ENCODE measurements at places on chromosomes 5 and 9.

DNA sequence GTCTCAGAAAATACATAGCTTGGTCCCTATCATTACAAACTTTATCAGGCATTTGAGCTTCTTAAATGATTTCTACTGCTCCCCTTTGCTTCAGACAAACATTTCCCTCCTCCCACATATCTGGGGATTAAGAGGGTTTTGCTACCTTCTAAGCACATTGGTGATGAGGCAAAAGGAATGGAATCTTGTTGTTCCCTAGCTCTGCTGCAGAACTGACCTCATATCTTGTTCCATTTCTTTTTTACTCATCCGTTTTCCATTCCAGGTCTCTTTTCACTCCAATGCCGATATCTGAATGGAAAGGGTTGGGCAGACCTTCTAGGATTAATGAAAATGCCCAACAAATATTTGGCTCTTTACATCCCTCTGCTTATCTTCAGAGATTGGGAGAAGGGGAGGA is 444.6 kb downstream of the ZNF608 start:
- no peak overlapping the region for H3K4me3 ChIP-seq
- H3K27me3 ChIP-seq = no peaks in the 10 kb centered on the region

DNA sequence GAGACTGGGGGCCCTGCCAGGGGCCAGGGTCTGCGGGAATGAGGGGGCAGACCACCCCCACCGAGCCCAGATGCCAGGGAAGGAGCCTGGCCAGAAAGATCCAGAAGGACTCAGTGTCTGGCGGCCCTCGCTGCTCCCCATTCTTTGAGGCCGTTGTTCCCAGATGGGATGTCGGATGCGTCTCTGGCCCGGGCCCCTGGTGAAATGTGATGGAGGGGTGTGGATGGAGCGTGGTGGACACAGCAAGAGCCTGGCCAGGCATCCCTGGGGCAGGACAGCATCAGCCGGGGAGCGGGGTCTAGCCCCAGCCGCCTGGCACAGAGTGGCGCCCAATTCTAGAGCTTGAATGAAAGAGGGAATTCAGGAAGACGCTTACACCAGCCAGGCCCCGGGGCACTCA is 46.2 kb upstream of the NKD2 start:
- H3K4me3 ChIP-seq = no peak overlapping the region
- no peak for DNase-seq
- no peaks in the 10 kb centered on the region for H3K27me3 ChIP-seq
- H3K36me3 ChIP-seq = no peaks in the 10 kb centered on the region

DNA sequence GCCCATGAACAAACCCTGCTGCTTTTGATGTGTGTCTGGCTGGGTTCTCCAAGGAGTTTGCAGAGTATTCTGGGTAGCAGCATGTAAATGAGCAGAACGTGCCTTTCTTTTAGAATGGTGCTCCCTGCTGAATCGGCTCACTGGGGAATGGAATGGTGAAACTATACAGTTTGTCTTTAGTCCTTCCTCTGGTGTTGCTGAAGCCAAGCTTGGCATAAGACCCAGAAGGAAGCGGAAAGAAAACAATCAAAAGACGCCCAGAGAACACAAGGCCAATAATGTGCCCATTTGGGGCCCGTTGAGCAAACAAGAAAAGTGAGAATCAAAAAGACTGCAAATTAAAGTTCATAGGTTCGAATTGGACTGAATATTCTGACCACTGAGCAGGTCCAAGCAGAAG is 60.1 kb downstream of the MVB12B start:
- H3K4me1 ChIP-seq = no peaks in the 10 kb centered on the region
- no peak overlapping the region for H3K27ac ChIP-seq
- DNase-seq = no peak

- H3K27ac ChIP-seq = no peak overlapping the region
- no peak overlapping the region for H3K4me3 ChIP-seq
- no peak for DNase-seq
Measured at GRCh38 chr5:74164725-74165235, 475.7 kb downstream of the ENC1 start.

- peak overlapping the region; percentile 98 for H3K27ac ChIP-seq
- no peaks in the 10 kb centered on the region for H3K36me3 ChIP-seq
- H3K4me3 ChIP-seq = peak overlapping the region; percentile 91
- DNase-seq = no peak
Measured at GRCh38 chr9:93134740-93135444, 841 bp upstream of the NINJ1 start.

DNA sequence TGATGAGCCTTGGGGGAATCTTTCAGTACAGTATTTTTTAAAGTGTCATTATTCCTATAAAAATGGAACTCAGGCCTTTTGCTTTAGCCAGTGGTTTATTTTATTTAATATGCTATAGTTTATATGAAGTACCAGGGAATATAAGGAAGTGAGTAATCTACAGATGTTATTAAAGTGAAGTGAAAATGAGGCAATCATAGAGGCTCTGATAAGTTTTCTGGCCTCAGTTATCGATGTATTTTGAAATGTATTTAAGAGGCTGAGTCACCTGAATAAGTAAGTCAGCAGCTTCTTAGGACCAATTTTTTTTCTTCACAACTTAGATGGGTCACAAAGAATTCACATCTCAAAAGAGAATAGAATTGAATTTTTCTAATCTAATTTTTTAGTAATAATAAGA is 829.0 kb downstream of the DNAH5 start:
- H3K36me3 ChIP-seq = no peaks in the 10 kb centered on the region
- no peak for DNase-seq
- H3K4me1 ChIP-seq = no peaks in the 10 kb centered on the region
- no peak overlapping the region for H3K4me3 ChIP-seq
- no peak overlapping the region for H3K27ac ChIP-seq

GRCh38 chr5:19233573-19233972 is 754.4 kb downstream of the CDH18 start:
- no peak for DNase-seq
- no peaks in the 10 kb centered on the region for H3K36me3 ChIP-seq
- no peaks in the 10 kb centered on the region for H3K27me3 ChIP-seq
- no peaks in the 10 kb centered on the region for H3K4me1 ChIP-seq

DNA sequence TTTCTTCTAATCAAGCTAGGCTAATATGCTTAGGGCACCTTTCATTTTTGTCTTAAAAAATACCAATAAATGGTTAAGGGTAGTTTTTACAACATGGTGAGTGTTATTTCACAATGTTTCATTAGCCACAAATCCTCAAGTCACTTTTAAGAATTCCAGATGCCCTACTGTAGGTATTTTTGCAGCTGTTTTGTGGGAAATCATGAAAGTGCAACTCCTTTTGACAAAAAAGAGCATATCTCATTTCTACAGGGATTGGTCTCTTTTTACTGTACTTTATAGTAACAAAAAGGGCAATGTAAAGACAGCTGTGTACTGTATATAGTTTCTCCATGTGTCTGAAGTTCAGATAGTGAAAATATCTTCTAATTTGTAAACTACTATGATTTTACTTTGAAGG is 28.3 kb upstream of the GAS1 start:
- no peaks in the 10 kb centered on the region for H3K4me1 ChIP-seq
- no peak overlapping the region for H3K27ac ChIP-seq
- no peak overlapping the region for H3K4me3 ChIP-seq

GRCh38 chr9:87494970-87495471 is 2.6 kb upstream of the DAPK1 start:
- no peaks in the 10 kb centered on the region for H3K4me1 ChIP-seq
- no peak overlapping the region for H3K4me3 ChIP-seq
- no peaks in the 10 kb centered on the region for H3K36me3 ChIP-seq

- no peaks in the 10 kb centered on the region for H3K4me1 ChIP-seq
- no peak overlapping the region for H3K4me3 ChIP-seq
- H3K27me3 ChIP-seq = no peaks in the 10 kb centered on the region
- no peak overlapping the region for H3K27ac ChIP-seq
Measured at GRCh38 chr5:103452666-103453065, 109.9 kb downstream of the NUDT12 start.

- no peak overlapping the region for H3K27ac ChIP-seq
- peaks cover 6% of the 10 kb centered on the region for H3K4me1 ChIP-seq
- no peak for DNase-seq
- H3K4me3 ChIP-seq = no peak overlapping the region
- no peaks in the 10 kb centered on the region for H3K36me3 ChIP-seq
- peaks cover 14% of the 10 kb centered on the region for H3K27me3 ChIP-seq
Measured at GRCh38 chr5:93574491-93575305, 6.3 kb downstream of the NR2F1-AS1 start.

DNA sequence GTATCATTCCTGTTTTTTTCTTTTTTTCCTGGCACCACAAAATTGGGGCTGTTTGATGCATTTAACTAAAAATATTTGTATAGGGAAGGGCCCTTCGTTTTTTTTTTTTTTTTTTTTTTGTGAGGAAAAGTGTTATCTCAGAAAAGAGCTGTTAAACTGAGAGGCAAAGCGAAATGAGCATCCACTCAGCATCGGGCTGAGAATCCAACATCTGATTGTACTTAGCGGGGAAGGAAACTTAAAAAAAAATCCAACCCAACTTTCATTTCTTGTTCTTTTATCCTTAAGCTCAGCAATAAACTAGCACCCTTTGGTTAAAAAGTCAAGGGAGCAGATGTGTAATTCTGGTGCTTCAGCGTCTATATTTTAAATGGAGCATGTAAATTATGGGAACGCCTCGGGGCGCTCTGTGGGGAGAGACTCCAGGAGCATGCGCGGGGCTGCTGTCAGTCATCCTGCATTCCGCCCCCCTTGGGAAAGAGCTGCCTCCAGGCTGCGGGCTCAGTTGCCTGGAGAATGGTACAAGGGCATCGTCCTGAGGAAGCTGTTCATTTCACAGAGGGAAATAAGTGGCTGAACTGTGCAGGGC is 33.3 kb downstream of the DMRT2 start:
- no peaks in the 10 kb centered on the region for H3K27me3 ChIP-seq
- no peak for DNase-seq
- no peaks in the 10 kb centered on the region for H3K36me3 ChIP-seq
- H3K4me1 ChIP-seq = no peaks in the 10 kb centered on the region
- H3K27ac ChIP-seq = no peak overlapping the region
- no peak overlapping the region for H3K4me3 ChIP-seq

DNA sequence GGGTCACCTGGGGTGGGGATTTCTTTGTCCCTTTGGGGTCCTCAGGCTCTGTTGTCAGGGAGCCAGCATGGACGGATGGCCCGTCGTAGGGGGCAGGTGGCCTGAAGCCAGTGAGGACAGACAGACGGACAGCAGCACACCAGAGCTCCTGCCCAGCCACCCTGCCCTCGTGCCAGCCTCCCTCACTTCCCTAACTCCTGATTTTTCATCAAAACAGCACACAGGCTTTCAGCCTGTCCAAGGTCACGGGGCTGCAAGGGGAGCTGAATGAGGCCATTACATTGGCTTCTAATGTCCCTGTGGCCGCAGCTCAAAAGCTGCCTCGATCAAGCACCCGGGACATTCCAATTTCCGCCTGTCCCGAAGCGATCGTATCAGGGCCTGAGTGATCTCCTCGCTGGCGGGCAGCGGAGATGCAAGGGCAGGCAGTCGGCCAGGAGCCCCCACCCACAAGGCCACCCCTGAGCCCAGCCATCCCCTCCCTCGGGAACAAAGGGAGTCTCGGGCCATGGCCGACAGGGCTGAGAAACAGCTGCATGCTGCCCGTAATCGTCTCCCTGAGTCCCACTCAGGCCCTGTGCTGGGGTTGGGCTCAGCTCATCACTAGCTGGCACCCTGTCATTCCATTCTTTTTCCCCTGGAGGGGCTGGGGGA is 50.5 kb upstream of the RNU6ATAC start:
- H3K36me3 ChIP-seq = no peaks in the 10 kb centered on the region
- no peak overlapping the region for H3K4me3 ChIP-seq
- no peak overlapping the region for H3K27ac ChIP-seq
- no peaks in the 10 kb centered on the region for H3K27me3 ChIP-seq
- DNase-seq = peak; percentile 57

GRCh38 chr5:143550986-143551630 is 147.6 kb upstream of the NR3C1 start:
- H3K36me3 ChIP-seq = no peaks in the 10 kb centered on the region
- no peak overlapping the region for H3K27ac ChIP-seq
- no peaks in the 10 kb centered on the region for H3K27me3 ChIP-seq
- no peaks in the 10 kb centered on the region for H3K4me1 ChIP-seq

DNA sequence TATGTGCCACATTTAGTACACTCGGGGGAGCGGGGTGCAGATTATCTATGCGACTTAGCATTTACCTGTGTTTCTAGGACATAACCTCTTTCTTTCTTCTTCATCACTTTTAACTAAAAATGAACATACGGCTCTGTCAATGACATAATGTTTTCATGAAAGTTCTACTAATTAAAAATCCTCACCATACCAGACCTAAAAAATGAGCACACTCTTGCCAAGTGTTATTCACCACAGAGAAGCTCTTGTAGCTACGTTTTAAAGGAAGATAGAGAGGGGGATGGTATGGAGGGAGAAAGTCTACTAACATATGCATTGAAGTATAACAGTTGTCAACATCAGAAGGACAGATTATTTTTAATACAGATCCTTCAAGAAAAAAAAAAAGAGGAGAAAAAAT is 1.6 kb downstream of the CDH10 start:
- no peak overlapping the region for H3K4me3 ChIP-seq
- no peaks in the 10 kb centered on the region for H3K36me3 ChIP-seq

GRCh38 chr9:81827616-81828296 is 100.5 kb upstream of the SPATA31D4 start:
- DNase-seq = no peak
- H3K27ac ChIP-seq = no peak overlapping the region
- H3K36me3 ChIP-seq = no peaks in the 10 kb centered on the region

- no peaks in the 10 kb centered on the region for H3K27me3 ChIP-seq
- H3K27ac ChIP-seq = peak overlapping the region; percentile 51
- no peaks in the 10 kb centered on the region for H3K36me3 ChIP-seq
Measured at GRCh38 chr5:65262649-65263059, 219.1 kb downstream of the ADAMTS6 start.
